ENCODE measurements at places on chromosomes 4 and X.

- DNase-seq, result peak; percentile 84
Observed at GRCh38 chr4:15237648-15238230, 190.1 kb upstream of the C1QTNF7 start.

DNA sequence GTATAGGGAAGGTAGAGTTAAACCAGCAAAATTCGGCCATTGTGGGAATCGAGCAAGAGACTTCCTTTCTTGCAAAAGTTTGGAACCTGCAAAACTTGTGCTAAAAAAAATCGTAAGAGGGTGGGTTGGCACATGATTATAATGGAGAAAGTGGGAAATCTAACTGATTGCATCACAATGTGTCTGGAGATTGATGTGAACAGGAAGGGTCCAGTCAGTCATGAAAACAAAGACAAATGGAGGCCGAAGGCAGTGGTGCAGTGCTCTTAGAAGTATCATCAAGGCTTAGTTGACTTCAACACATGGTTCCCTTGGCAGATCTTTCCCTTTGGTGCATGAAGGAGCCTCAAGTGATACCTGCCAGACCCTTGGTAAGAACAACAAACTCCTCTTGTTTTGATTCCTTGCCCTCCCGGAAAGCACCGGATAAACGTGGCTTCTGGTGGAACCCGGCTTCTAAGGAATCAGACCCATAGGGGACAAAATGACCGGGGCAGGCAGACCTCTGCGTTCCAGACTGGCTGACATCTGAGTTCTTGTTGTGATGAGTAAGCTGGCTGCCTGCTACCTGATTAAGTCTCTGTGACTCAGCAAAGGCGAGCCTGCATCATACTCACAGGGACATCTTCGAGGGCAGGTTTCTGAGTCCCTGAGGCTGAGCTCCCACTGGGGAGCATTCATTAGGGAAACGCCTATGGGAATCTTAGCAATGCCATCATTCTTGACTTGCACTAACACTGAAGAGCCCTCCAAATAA, 87.7 kb upstream of the MAP3K15 start:
- DNase-seq, result no peak

GRCh38 chr4:14958436-14958835, 43.8 kb upstream of the CPEB2 start:
- no peak for DNase-seq

GRCh38 chrX:118779581-118779980, 44.0 kb upstream of the ZCCHC12 start:
- DNase-seq, result no peak

DNA sequence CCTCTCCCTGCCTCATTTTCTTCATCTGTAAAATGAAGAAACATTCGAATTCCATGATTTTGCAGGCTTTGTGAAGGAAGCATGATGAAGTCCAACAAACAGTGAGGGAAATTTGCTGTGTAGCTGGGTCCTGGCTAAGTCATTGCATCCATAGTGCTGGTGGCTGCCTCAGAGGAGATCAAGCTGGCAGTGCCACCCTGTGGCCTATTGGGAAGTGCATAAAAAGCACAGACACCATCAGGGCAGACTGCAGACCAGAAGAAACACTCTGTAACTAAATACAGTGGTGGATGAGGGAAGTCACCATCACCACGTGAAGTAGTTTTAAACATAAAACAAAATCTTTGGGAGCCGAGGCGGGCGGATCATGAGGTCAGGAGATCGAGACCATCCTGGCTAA, 40.7 kb upstream of the DDX3X start:
- DNase-seq, result peak; percentile 47

- no peak for DNase-seq
Observed at GRCh38 chrX:133527825-133528224, 112.5 kb upstream of the GPC4 start.

GRCh38 chrX:70168238-70169188, 8.8 kb upstream of the DGAT2L6 start:
- DNase-seq, result no peak

DNA sequence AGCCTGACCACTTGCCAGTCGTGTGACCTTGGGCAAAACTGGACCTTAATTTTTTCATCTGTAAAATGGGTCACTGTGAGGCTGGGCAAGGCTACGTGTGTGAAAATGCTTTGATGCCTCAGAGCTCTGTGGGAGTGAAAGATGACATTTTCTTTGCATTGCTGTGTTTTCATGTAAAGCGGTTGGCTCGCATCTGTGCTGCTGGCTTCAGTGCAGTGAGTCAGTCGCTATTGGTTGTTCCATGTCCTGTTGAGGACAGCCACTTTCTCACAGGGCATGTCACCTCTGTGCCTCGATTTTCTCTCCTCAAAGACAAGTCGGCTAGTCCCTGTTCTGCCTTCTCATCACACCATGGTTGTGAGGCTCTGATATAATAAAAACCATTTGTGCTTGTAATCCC, 4.4 kb downstream of the MTMR1 start:
- DNase-seq, result no peak

DNA sequence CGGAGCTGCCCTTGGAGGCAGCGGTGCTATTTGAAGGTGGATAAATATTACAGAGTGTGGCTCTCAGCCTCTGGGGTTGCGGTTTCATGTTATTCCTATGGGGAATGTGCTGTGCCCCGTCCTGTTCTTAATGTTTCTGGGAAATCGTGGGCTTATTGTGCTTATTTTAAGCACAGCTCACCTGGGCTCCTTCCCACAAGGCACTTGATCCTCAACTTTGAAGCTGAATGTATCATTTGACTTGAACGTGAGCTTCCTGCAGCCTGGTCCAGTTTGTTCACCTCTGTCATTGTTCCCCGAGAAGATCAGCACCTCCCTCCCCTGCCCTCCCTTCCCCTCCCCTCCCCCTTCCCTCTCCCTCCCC, 3.9 kb downstream of the SORCS2 start:
- no peak for DNase-seq

DNA sequence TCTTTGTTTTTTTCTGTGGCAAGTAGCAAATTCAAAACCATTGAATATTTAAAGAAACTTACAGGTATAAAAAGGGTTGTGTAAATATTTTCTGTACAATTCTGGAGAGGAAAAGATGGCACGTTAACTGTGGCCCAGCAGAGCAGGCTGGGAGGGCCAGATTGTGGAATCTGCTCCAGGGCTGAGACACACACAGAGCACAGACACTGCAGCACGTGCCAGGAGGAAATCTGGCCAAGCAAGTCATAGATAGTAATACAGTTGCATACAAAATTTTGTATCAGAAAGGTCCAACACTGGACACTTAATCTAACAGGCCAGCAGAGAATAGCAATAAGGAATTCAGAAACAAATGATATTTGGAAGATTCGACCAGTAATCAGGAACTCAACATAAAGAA, 763.7 kb downstream of the PDHA2 start:
- DNase-seq, result no peak

GRCh38 chrX:130120321-130120731, 10.0 kb upstream of the ELF4 start:
- peak; percentile 18 for DNase-seq

- no peak for DNase-seq
Observed at GRCh38 chrX:81542255-81542654, 340.4 kb downstream of the SH3BGRL start.

- DNase-seq, result no peak
Observed at GRCh38 chr4:20252656-20253282, 1.1 kb downstream of the SLIT2 start.

DNA sequence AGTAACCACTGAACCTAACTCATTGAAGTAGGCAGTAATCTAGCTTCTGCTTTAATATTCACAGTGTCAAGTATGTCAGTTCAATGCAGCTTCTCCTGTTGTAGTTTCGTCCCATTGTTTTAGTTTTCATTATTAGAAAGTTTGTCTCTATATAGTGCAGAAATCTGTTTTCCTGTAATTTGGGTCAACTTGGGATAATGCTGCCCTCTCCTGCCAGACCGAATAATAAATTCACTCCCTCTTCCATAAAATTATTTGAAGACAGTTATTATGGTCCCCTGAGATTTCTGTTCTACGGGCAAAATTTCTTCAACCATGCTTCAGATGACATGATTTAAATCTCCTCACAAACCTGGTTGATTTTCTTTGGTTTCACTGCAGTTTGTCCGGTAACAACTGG, 4.6 kb upstream of the LUZP4 start:
- DNase-seq, result no peak

- no peak for DNase-seq
Observed at GRCh38 chr4:125765941-125766340, 451.2 kb downstream of the FAT4 start.

DNA sequence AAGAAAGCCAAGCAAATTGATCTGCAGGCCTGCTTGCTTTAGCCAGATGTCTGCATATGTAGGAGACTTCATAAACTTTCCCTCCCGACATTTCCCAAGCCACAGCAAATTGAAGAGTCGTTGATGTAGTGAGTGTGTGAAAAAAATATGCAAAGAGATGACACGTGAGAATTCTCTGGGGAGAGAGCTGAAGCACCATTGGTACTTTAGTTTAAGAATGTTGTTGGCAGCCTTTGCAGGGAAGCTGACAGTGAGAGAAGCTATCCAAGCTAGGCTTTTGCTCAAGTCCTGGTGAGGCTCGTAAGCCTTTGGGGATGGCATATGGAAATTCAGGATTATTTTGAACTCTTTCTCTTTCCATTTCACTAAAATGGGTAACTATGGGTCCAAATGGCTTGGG, 87.5 kb downstream of the GLRA2 start:
- no peak for DNase-seq

GRCh38 chrX:107625739-107626138, 2.6 kb upstream of the PRPS1 start:
- DNase-seq, result peak; percentile 22

DNA sequence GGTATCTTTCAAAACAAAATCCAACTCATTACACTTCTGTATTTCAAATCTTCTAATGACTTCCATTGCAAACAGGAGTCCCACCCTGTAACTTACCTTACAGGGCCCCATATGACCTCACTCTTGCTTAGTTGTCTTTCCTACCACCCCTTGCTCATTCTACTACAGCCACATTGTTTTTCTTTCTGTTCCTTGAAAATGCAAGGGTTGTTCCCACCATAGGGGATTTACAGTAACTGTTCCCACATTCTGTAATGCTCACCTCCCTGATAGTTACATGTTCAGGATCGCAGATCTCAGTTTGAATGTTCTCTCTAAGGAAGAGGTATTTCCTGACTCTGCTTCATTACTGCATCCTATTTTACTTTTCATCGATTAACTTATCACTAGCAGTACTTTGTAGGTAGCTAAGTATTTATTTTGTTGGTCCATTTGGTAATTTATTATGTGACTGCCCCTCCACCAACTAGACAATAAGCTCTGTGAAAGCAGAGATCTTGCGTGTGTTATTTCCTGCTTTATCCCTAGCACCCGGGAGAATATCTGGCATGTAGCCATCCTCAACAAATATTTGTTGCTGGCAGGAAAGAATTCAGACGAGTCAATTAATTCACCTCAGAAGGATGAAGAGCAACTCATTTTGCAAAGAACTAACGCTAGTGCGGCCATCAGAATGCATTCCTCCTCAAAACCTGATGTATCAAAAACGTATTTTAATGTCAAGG, 21.4 kb downstream of the MAOB start:
- DNase-seq, result no peak

GRCh38 chr4:174910271-174910670, 7.9 kb upstream of the ADAM29 start:
- DNase-seq, result no peak

DNA sequence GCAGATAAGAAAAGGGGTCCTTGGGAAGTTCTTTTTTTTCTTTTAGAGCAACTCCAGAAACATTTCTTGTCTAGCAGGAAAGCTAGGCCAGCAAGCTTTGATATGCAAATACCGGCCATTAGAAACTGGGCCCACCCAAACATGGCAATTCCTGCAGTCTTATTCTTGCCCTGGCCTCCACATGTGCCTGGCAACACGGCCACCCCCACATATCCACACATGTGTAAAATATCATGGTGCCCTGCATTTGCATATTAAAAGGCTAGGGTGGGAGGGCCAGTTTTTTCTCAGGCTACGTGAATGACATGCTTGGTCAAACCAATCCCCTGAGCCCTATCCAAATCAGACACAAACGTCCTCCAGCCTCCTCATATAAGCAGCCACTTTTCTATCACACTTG, 171.7 kb upstream of the ZCCHC13 start:
- DNase-seq, result no peak

DNA sequence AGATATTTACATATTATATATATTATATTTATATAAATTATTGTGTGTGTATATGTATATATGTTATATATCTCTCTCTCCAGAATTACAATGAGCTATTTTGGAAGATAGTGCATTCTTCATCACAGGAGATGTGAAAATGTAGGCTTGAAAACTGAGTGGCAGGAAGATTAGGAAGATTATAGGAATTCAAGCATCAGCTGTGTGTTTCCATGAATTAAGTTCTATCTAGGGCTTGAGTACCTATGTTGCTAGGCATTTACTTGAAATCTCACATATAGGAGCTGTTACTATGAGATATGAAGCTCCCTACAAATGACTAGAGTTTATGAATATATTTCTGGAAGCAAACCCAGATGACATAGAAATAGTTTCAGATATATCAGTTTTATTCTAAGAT, 328.7 kb downstream of the EPHA5 start:
- DNase-seq, result no peak

DNA sequence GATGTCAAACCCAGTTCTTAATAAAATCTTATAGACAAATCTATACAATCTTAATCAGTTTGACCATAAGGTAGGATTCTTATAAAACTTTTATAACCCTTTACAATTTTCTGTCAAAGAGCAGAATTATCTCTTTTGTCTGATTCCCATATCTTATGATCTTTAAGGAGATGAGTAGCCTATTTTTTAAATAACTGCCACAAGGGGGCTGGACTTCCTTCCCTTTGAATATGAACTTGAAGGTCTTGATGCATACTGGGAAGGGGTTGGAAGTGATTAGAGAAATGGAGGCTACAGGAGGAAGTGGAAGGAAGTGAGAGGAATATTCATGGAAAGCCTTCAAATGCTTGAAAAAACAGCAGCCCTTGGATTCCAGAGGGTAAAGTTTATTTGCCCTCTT, 111.1 kb downstream of the APOOL start:
- DNase-seq, result no peak

GRCh38 chr4:947491-947971, 15.3 kb downstream of the TMEM175 start:
- DNase-seq, result no peak

- no peak for DNase-seq
Observed at GRCh38 chrX:48046846-48047245, 24.6 kb downstream of the ZNF630 start.

GRCh38 chr4:51866835-51867234, 23.9 kb downstream of the DCUN1D4 start:
- DNase-seq, result no peak

DNA sequence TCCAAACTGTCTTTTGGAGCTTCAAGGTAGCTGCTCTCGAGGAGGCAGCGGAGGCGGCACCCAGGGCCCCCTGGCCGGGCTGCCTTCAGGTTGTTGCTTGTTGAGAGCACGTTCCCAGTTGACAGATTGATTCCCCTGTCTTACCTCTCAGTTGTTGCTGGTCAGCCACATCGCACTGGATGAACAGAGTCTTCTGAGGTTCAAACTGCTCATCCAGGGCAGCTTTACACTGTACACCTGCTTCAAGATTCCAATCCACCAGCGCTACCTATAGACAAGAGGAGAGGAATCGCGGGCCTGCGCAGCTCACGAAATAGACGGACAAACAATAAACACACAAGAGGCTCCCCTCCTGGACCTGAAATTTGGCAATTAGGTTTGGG, 497 bp downstream of the HPGD start:
- no peak for DNase-seq

- no peak for DNase-seq
Observed at GRCh38 chr4:23144707-23145106, 452.0 kb downstream of the GBA3 start.

- DNase-seq, result peak; percentile 67
Observed at GRCh38 chrX:103817502-103817901, 14.6 kb downstream of the RAB9B start.

All from suppressor macrophage treated with lipopolysaccharide for 1 hour (primary cell).